Diencephalon (tissue), 1 donor: ENCODE measurements at places on chromosomes 1 and 21. TPM values are rescaled to one million over a fixed set of nuclear protein-coding genes. Genes with fewer than 3 reads are reported as not detected.

Gene ADAMTS5
- 4.6 TPM for total RNA-seq

Gene UQCRHL
- total RNA-seq = 2.8 TPM

Gene SOD1
- 137 TPM for total RNA-seq

Gene S100A1
- 2.1 TPM for total RNA-seq

Gene BATF3
- total RNA-seq = 7.4 TPM

Gene OLIG2
- 51.4 TPM for total RNA-seq

Gene VANGL2
- 17.8 TPM for total RNA-seq

Gene FMO4
- 0.46 TPM for total RNA-seq

Gene KRTAP19-6
- not detected for total RNA-seq

Gene IBA57
- 5.5 TPM for total RNA-seq

Gene RGS13
- 1.2 TPM for total RNA-seq

Gene TSPEAR
- total RNA-seq = 0.23 TPM

Gene RGS1
- total RNA-seq = 26.1 TPM

Gene RPL11
- 745 TPM for total RNA-seq

Gene C1orf226
- 1.8 TPM for total RNA-seq

Gene PLA2G2C
- total RNA-seq = not detected

Gene PRMT2
- 212 TPM for total RNA-seq

Gene NOS1AP
- total RNA-seq = 7.6 TPM

Gene TMEM269
- 0.46 TPM for total RNA-seq

Gene OR2T33
- not detected for total RNA-seq

Gene CD1E
- total RNA-seq = not detected

Gene MATN1
- 0.46 TPM for total RNA-seq

Gene CCDC185
- 0.23 TPM for total RNA-seq

Gene PRAMEF33
- total RNA-seq = not detected

Gene RBP7
- total RNA-seq = not detected

Gene MUL1
- total RNA-seq = 21.2 TPM

Gene MARK1
- total RNA-seq = 58.8 TPM

Gene KCNAB2
- total RNA-seq = 21.5 TPM

Gene ABCG1
- total RNA-seq = 23.5 TPM

Gene CFHR3
- not detected for total RNA-seq

Gene RIPPLY3
- total RNA-seq = 0.23 TPM

Gene VHLL
- 0.69 TPM for total RNA-seq

Gene SLC5A9
- total RNA-seq = 0.46 TPM
